ENCODE measurements at places on chromosomes 5 and 9.

- no peak for DNase-seq
Measured at GRCh38 chr9:116913536-116913935, 226.4 kb downstream of the TRIM32 start.

DNA sequence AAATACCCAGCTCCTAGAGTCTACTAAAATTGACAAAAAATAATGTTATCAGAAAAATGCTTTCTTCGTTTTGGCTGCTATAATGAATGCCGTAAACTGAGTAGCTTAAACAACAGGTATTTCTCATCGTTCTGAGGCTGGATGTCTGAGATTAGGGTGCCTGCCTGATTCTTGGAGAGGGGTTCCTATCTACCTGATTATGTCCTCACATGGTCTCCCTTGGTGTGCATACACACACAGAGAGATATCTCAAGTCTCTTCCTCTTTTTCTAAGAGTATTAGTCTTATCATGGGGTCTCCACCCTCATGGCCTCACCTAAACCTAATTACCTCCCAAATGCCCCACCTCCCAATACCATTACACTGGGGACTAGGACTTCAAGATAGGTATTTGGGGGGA lies 40.6 kb upstream of the CSNK1G3 start:
- no peak for DNase-seq

GRCh38 chr9:89015336-89015735 lies 24.1 kb downstream of the S1PR3 start:
- DNase-seq = no peak

GRCh38 chr9:38112049-38112448 lies 43.0 kb upstream of the SHB start:
- DNase-seq = no peak

DNA sequence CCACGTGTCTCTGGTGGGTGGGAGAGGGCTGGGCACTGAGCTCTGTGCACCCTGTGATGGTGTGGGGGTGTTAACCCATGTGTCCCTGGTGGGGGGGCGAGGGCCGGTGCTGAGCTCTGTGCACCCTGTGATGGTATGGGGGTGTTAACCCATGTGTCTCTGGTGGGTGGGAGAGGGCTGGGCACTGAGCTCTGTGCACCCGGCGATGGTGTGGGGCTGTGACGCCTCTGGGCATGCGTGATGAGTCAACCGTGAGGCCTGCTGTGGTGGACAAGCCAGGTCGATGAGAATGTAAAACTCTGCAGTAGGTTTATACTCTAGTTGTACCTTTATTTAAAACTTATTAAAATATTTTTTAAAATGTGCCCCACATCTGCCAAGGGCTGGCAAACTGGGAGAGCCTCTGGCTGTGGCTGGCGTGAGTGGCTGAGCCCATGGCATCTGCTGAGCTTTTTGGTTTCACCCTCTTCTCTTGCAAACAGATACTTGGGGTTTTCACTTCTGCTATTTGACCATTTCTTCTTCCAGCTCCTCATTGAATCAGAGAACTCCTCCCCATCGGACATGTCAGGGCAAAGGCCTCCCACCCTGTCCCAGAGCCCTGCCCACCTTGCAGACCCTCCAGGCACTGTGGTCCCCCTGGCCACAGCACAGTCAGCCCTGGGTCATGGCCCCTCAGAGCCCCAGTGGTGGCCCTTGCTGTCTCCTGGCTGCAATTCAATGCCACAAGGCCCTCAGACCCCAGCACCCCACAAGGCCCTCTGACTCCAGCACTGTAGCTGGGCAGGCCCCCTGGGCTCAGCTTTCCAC lies 18.5 kb upstream of the EXOC3 start:
- DNase-seq = no peak

GRCh38 chr9:98097836-98098235 lies 21.2 kb downstream of the TRIM14 start:
- DNase-seq = no peak

- DNase-seq = no peak
Measured at GRCh38 chr5:38456657-38457399, 99.6 kb downstream of the LIFR start.

Data from AG04449 (cell line).